WTC11 (cell line): ENCODE measurements at places on chromosomes 13 and 19. TPM values are rescaled to one million over a fixed set of nuclear protein-coding genes. Genes with fewer than 3 reads are reported as not detected.

GRCh38 chr19:58569943-58570670 is 3.0 kb downstream of the MZF1 start:
- DNase-seq, result peak; percentile 5

DNA sequence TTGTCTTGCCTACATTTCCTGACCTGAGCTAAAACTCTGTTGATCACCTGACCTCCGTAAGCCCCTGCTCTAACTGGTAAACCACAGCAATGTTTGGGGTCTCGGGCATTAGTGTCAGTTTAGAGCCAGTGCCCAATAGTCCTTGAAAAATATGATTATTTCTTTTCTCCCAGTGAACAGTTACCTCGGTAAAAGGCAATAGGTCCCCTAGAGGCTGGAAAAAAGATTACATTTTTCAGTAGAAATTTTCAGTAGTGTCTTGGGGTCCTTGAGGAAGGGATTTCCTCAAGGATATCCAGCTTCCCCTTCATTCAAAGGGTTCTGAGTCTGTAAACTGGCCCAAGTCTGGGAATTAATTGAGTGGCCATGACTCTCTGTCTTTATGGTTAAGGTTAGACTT is 177.5 kb downstream of the SLC7A1 start:
- no peak for DNase-seq

The SLC7A9 gene
- 0.11 to 0.27 TPM (median 0.16 TPM) in 3 replicates for total RNA-seq

DNA sequence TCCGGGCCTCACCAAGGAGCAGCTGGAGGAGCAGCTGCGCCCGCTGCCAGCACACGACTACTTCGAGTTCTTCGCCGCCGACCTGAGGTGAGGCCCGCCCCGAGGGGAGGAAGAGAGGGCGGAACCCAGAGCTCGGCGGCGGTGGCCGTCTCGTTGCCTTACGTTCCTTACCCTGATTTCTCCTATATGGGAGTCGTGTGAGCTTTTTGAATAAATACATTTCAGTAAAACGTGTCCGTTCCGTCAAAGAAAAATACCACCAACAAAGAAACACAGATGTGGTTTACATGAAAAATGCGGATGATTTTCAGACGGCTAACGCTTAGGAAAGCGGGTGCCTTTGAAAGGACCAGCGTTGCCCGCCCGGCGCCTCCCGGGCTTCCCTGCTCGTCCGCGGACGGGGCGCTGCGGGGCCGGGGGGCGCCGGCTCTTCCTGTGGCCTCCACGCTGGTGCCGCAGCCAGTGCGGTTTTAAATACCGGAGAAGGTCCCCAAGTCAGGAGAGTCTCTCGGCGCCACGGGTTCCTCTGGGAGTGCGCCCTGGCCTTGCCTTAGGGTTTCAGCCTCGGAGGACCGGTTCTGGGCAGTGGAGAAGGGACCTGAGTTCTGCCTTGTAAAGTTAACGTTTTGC is 755 bp downstream of the UPF3A start:
- DNase-seq, result peak; percentile 55

DNA sequence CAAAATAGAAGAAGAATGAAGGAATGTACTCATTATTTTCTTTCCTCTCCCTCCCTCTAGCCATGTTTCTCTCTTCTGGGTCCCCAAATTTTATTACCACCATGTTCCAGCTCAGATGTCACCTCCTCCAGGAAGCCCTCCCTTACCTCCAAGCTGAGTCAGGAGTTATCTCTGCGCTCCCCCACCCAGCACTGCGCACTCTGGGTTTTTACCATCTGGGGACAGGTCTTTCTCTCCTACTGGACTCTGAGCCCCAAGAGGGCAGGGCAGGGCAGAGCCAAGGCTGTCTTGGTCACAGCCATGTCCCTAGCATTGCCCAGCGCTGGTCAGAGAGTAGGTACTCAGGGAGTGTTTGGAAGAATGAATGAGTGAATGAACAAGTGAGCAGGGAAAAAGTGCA is 2.9 kb downstream of the GNG8 start:
- no peak for DNase-seq

DNA sequence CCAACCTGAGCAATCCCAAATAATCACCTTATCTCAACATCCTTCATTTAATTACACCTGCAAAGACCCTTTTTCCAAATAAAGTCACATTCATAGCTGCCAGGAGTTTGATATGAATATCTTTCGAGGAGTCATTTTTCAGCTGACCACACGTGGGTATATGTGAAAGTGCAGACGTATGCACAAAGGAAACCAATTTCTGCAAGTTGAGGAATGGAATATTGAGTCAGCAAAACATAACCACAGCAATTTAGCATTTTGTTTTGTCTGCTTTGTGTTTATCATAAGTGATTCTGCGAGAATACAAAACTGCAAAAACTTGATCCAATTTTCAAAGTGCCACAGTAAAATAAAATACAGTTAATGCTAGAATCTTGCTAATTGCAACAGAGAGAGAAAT is 295.9 kb downstream of the SUCLA2 start:
- no peak for DNase-seq

DNA sequence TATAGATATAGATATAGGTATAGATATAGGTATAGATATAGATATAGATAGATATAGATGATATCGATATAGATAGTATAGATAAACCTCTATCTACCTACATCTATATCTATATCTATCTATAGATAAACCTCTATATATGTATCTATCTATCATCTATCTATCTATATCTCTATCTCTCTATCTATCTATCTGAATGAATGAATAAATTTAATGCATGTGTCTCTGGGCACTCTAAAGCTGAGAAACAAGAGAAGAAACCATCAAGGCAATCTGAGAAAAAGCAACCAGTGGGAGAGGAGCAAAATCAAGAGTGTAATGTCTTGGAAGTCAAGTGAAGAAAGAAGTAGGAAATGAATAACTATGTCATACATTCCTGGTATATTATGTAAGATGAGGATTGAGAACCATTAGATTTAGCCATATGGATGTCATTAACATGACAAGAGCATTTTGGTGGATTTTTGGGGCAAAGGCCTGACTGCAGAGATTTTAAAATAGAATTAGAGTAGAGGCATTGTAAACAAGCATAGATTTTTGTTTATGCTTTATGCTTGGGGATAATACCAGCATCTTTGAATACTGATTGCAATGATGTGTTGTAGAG is 1262.7 kb upstream of the MIR17HG start:
- DNase-seq, result no peak

- DNase-seq, result no peak
Observed at GRCh38 chr19:18503971-18504885, 17.6 kb downstream of the ELL start.

The SWSAP1 gene
- total RNA-seq, result 2.4 to 3.9 TPM (median 3.0 TPM) in 3 replicates

GRCh38 chr19:43656436-43656835 is 13.5 kb downstream of the PLAUR start:
- no peak for DNase-seq

GRCh38 chr13:50358231-50359040 is 343.2 kb downstream of the KCNRG start:
- no peak for DNase-seq

DNA sequence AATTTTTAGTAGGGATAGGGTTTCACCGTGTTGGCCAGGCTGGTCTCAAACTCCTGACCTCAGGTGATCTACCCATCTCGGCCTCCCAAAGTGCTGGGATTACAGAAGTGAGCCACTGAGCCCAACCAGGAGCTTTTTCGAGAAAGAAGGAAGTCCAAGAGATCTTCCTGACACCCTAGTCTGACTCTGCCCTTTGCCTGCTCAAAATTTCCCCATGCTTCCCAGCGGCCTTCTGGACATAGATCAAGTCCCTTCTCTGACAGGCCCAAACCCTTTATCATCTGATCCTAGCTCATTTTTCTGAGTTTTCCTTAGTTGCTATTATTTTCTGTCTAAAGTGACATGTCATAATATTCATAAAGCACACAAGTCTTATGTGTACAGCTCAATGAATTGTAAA is 1.5 kb upstream of the BAX start:
- no peak for DNase-seq

GRCh38 chr13:45582408-45583076 is 33.0 kb downstream of the ERICH6B start:
- DNase-seq, result no peak

GRCh38 chr19:5645409-5645808 is 22.5 kb downstream of the SAFB start:
- no peak for DNase-seq

DNA sequence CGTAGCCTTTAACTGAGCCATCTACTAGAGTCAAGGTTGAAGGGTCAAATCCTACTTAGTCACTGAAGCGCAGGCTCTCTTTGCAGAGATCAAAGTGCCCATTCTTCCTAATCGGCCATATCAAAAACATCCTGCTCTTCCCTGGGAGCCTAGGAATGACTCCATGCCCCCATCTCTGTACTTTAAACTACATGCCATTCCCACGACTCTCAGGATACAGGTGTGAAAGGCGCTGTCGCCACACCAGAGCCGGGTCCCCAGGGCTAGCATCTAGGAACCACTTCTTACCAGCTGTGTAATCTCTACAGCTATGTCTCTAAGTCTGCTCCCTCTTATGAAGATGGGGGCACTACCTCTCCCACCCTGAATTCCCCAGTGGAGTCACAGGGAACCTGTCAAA is 22.3 kb downstream of the IRS2 start:
- DNase-seq, result no peak

GRCh38 chr13:52165411-52165810 is 6.0 kb upstream of the NEK3 start:
- no peak for DNase-seq

The ZNF177 gene
- 4.0 to 5.5 TPM (median 5.5 TPM) in 3 replicates for total RNA-seq

GRCh38 chr13:41018602-41018948 is 541 bp downstream of the ELF1 start:
- no peak for DNase-seq

The ITPKC gene
- 10.4 to 13.8 TPM (median 10.6 TPM) in 3 replicates for total RNA-seq

The BST2 gene
- 22.8 to 67.7 TPM (median 61.1 TPM) in 3 replicates for total RNA-seq

DNA sequence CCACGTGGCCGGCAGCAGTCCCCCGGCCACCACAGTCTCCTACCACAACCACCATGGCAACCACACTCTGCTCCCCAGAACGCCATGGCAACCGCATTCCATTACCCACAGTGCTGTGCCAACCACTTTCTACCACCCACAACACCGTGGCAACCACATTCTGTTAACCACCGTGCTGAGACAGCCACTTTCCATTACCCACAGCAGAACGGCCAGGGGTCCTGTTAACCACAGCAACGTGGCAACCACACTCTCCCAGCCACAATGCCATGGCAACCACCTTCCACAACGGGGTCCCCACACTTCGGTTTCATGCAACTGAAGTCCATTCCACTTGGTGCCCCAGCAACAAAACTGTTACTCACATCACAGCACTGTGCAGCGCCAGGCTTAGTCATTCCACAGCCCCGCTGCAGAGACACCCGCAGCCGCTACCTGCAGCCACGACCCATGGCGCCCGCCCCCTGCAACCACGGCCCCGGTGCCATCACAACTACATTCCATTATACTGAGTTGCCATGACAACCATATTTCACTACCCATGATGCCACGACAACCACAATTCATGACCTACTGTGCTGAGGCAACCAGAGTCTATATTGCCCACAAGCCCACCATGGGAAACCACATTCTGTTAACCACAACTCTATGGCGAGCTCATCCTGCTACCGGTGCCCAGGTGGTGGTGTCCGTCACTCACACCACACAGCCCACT is 10.0 kb downstream of the DPF1 start:
- no peak for DNase-seq

DNA sequence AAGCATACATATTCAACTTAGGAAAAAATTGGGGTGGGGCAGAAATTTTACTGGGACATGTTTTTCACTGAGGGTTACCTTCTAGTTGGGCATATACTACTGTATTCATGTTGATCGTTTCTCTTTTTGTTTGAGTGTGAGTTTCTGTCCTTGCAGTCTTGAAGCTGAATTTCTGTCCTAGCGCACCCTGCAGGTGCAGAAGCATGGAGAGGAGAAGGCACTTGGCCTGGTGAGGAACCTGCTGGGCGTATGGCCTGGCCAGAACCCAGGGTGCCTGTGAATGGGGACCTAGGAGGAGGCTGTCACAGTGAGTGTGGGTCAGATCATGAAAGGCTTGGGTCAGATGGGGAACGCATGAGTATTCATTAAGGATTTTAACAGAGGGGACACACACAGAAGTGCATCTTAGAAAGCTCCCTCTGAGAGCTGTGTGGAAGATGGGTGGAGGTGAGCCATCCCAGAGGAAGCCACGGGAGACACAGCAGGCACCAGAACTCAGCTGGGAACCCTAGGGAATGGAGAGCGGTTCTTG is 36.8 kb downstream of the SERP2 start:
- no peak for DNase-seq

The ARRDC5 gene
- total RNA-seq, result not detected in 3 replicates

The IFNL1 gene
- total RNA-seq, result not detected in 3 replicates

- DNase-seq, result no peak
Observed at GRCh38 chr13:76523740-76524340, 362.4 kb downstream of the KCTD12 start.

- no peak for DNase-seq
Observed at GRCh38 chr13:49225223-49226042, 5.3 kb downstream of the MLNR start.

GRCh38 chr19:17415121-17415520 is 4.7 kb upstream of the MVB12A start:
- peak; percentile 50 for DNase-seq

DNA sequence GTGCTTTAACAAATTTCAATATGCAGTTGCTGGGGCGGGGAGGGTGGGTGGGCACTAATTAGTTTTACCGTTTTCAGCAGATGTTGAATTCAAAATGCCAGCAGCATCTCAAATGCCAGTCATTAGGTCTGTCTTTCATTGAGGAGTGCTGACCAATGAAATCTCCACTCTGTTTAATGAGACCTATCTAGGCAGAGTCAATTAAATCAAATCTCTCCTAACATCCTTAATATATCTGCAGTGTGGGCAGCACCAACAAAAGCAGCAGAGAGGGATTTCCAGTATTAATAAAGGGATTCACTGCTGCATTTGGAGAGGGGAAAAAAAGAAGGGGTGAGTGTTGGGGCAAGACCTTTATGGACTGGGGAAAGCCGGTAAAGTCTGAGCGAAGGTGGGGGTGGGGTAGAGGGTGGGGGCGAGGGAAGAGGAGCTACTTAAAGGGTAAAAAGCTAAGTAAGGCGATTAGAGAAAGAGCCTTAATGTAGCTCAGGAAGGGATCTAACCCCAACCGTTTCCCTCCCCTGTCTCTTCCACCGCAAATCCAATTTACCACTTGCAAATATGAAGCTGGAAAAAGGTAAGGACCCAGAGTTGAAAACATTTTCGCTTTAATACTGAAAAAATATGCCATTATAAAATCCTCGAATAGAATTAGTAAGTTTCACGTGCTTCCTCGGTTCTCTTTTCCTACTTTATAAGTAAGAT is 4.5 kb downstream of the SLITRK1 start:
- no peak for DNase-seq

GRCh38 chr19:38004521-38005223 is 97.7 kb downstream of the SIPA1L3 start:
- peak; percentile 71 for DNase-seq

DNA sequence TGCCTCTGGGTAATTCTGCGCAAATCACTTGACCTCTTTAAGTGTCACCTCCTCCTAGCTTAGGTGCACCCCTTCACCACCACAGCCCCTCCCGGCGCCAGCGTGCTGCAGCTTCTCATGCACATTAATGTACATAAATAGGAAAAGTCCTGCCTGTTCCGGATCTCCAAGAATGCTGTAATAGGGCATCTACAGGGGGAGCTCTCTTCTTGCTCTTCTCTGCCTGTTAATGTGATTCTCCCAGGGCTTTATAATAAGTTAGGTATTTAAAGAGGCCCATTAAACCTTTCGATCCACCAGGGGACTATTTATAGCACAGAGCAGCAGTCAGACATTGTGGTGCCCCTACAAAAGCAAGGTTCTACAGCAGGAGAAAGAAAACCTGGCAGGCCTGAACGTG is 35.3 kb downstream of the SOX1 start:
- no peak for DNase-seq
